CD4-positive, alpha-beta T cell treated with Interleukin-21 for 1 hour (primary cell): ENCODE measurements at places on chromosomes 13 and 19.

- DNase-seq = no peak
Observed at GRCh38 chr13:65836066-65836465, 1394.1 kb downstream of the PCDH9 start.

- DNase-seq = no peak
Observed at GRCh38 chr19:53664760-53665159, 33.0 kb downstream of the DPRX start.

GRCh38 chr19:33229962-33230361 is 4.3 kb upstream of the SLC7A10 start:
- DNase-seq = no peak

GRCh38 chr19:50314724-50315708 is 14.2 kb downstream of the KCNC3 start:
- DNase-seq = no peak

GRCh38 chr13:73720216-73720840 is 413.9 kb downstream of the KLF12 start:
- no peak for DNase-seq
